ENCODE measurements at places on chromosomes 4 and X. TPM values are rescaled to one million over a fixed set of nuclear protein-coding genes. Genes with fewer than 3 reads are reported as not detected.

Gene EFHC2
- total RNA-seq, result 0.29 TPM

Gene NUP62CL
- total RNA-seq, result 0.29 TPM

Gene TBC1D9
- total RNA-seq, result 33.4 TPM

Gene PDGFRA
- total RNA-seq, result 432 TPM

Gene DCHS2
- not detected for total RNA-seq

Gene PNCK
- total RNA-seq, result 1.2 TPM

Gene SPARCL1
- 1.2 TPM for total RNA-seq

Gene MED28
- 10.9 TPM for total RNA-seq

Gene CXCL3
- 10.6 TPM for total RNA-seq

Gene OPHN1
- total RNA-seq, result 8.3 TPM

Gene MXRA5
- total RNA-seq, result 26.8 TPM

Gene PAK3
- total RNA-seq, result 1.2 TPM

Gene UGT2B7
- total RNA-seq, result not detected

Gene NUDT11
- total RNA-seq, result 10.3 TPM

Gene SRPX2
- total RNA-seq, result 37.7 TPM

Gene CSAG3
- not detected for total RNA-seq

Gene UCP1
- not detected for total RNA-seq

Gene RCHY1
- 36.7 TPM for total RNA-seq

Gene FDCSP
- total RNA-seq, result not detected

Gene XAGE1B
- not detected for total RNA-seq

Gene G6PD
- 141 TPM for total RNA-seq

Gene FAM149A
- total RNA-seq, result 6.3 TPM

Gene ATP1B4
- not detected for total RNA-seq

Gene WDR17
- total RNA-seq, result 3.3 TPM

Gene FBXL5
- 146 TPM for total RNA-seq

Gene GNRHR
- not detected for total RNA-seq

Gene IL2
- not detected for total RNA-seq

Gene ETDA
- total RNA-seq, result not detected

Gene FGFBP1
- total RNA-seq, result not detected

Gene CHST7
- 17.0 TPM for total RNA-seq

Gene ARHGEF6
- total RNA-seq, result 19.2 TPM

Gene STATH
- not detected for total RNA-seq

Gene BGN
- total RNA-seq, result 10.5 TPM

Gene ASB5
- 1.2 TPM for total RNA-seq

Gene LRIT3
- 0.15 TPM for total RNA-seq

Gene NDNF
- 0.50 TPM for total RNA-seq

Gene GAGE12H
- total RNA-seq, result not detected

Gene HMGB3
- 23.0 TPM for total RNA-seq

Gene FAM13A
- total RNA-seq, result 29.8 TPM

All from smooth muscle cell of trachea (primary cell).